Activated CD8-positive, alpha-beta T cell treated with anti-CD3 and anti-CD28 coated beads, Interleukin-2, amount 10 ng/mL, durations not matched to agents 7 days and 5 days (primary cell): ENCODE measurements at places on chromosomes 1 and 21. TPM values are rescaled to one million over a fixed set of nuclear protein-coding genes. Genes with fewer than 3 reads are reported as not detected.

- DNase-seq = no peak
Observed at GRCh38 chr1:41097105-41097504, 75.6 kb upstream of the SLFNL1 start.

DNA sequence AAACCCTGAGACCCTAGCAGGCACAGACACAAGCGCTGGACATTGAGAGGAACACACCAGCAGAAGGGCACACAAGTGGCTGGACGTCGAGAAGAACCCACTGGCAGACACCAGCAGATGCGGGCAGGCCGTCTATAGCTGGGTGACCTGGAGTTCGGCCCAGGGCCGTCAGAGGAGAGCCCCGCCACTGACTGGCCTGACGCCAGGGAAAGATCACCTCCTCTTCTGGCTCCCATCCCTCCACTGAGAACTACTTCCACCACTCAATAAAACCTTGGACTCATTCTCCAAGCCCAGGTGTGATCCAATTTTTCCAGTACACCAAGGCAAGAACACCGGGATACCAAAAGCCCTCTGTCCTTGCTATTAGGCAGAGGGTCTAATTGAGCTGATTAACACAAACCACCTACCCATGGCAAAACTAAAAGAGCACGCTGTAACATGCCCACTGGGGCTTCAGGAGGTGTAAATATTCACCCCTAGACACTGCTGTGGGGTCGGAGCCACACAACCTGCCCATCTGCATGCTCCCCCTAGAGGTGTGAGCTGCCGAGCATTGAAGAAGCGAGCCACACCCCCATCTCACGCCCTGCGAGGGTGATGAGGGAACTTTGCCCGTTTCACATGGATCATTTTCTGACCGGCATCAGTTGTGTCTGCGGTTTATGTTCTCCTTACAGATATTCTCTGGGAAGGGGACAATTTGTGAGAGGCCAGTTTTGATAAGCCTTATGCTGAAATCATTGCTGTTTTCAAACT is 104.8 kb downstream of the HLX start:
- no peak for DNase-seq

DNA sequence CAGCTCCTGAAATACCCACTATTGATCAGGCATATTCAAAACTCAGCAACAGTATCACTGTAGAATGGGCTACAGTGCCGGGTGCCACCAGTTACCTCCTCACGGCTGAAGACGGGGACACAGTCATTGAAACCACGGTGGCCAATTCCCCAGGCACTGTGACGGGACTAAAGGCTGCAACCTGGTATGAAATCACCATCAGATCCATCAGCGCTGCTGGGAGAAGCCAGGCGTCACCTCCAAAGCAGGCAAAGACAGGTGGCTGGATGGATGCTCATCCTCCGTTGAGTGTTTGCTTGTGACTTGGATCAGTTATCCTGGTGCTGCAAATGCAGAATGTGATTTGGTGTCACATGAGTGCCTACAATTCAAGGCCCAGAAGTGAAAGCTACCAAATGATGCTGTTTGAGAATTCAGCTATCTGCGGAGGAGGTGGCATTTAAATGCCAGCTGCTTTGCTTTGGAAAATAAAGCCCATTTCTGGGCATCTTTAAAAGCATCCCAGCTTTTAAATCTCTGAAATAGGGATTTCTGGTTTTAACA is 5.1 kb downstream of the FNDC7 start:
- no peak for DNase-seq

DNA sequence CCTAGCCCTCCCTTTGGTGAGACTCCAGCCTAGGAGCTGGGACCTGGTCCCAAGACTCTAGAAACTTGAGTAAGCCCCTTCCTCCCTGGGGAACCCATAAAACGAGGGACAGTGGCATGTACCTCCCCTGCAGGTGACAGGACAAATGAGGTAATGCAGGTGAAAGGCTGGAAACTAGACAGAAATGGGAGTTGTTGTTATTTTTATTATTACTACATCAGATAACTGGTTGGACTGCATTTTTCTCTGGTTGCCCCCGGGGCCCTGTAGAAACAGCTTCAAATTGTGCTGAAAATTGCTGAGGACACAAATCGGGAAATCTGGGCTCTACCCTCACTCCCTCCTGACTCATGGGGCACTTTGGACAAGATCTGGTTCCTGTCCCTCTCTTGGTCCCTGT is 132.3 kb upstream of the WNT4 start:
- no peak for DNase-seq

The SGIP1 gene
- not detected for total RNA-seq

The HTR6 gene
- total RNA-seq = not detected

The TESK2 gene
- total RNA-seq = 3.3 TPM

The OR2L13 gene
- total RNA-seq = not detected

The LCE1A gene
- not detected for total RNA-seq

The LINGO4 gene
- total RNA-seq = 0.32 TPM
